ENCODE measurements at places on chromosomes 13 and 19. TPM values are rescaled to one million over a fixed set of nuclear protein-coding genes. Genes with fewer than 3 reads are reported as not detected.

The POU2F2 gene
- 6.9 TPM for polyA plus RNA-seq

The ZNF787 gene
- polyA plus RNA-seq = 30.6 TPM

The PDE4C gene
- polyA plus RNA-seq = 0.25 TPM

The SPACA4 gene
- not detected for polyA plus RNA-seq

The SPINT2 gene
- polyA plus RNA-seq = 385 TPM

The ZNF541 gene
- 0.08 TPM for polyA plus RNA-seq

The POU4F1 gene
- 2.9 TPM for polyA plus RNA-seq

The TNPO2 gene
- 119 TPM for polyA plus RNA-seq

The RFPL4A gene
- polyA plus RNA-seq = not detected

The ZNF253 gene
- 9.6 TPM for polyA plus RNA-seq

The TMPRSS9 gene
- polyA plus RNA-seq = 0.15 TPM

The LPAR6 gene
- polyA plus RNA-seq = 1.0 TPM

The CD22 gene
- polyA plus RNA-seq = 6.9 TPM

The MYH14 gene
- polyA plus RNA-seq = 55.9 TPM

The GJA3 gene
- polyA plus RNA-seq = not detected

The PCP2 gene
- polyA plus RNA-seq = not detected

The RNF17 gene
- not detected for polyA plus RNA-seq

The FAM83E gene
- 0.95 TPM for polyA plus RNA-seq

The PRRG2 gene
- 0.95 TPM for polyA plus RNA-seq

The LAIR1 gene
- 4.3 TPM for polyA plus RNA-seq

The NLRP5 gene
- polyA plus RNA-seq = not detected

The LCP1 gene
- polyA plus RNA-seq = 5.4 TPM

The MUC16 gene
- polyA plus RNA-seq = not detected

The CALR3 gene
- not detected for polyA plus RNA-seq

The KLF1 gene
- polyA plus RNA-seq = 1.3 TPM

The C19orf85 gene
- polyA plus RNA-seq = 3.1 TPM

The PLPPR2 gene
- polyA plus RNA-seq = 60.6 TPM

The NPHS1 gene
- 0.93 TPM for polyA plus RNA-seq

The URAD gene
- polyA plus RNA-seq = not detected

The ZNF568 gene
- 6.1 TPM for polyA plus RNA-seq

The ANGPTL8 gene
- 1.1 TPM for polyA plus RNA-seq

The CRLF1 gene
- polyA plus RNA-seq = 22.2 TPM

The CASP14 gene
- not detected for polyA plus RNA-seq

The GET3 gene
- polyA plus RNA-seq = 138 TPM

The KIRREL2 gene
- polyA plus RNA-seq = 0.59 TPM

The WDR88 gene
- polyA plus RNA-seq = not detected

The RASGRP4 gene
- polyA plus RNA-seq = 0.49 TPM

The FGF9 gene
- 2.0 TPM for polyA plus RNA-seq

The TLE6 gene
- polyA plus RNA-seq = 12.7 TPM

The PSG7 gene
- polyA plus RNA-seq = not detected

The CKM gene
- 6.1 TPM for polyA plus RNA-seq

The LATS2 gene
- 2.3 TPM for polyA plus RNA-seq

The COL4A2 gene
- 79.8 TPM for polyA plus RNA-seq

The FXYD3 gene
- polyA plus RNA-seq = 0.78 TPM

The KMT2B gene
- polyA plus RNA-seq = 22.3 TPM

The ACP7 gene
- polyA plus RNA-seq = 1.3 TPM

The IL27RA gene
- polyA plus RNA-seq = 2.5 TPM

The SLC25A41 gene
- polyA plus RNA-seq = 1.1 TPM

The CBARP gene
- polyA plus RNA-seq = 11.2 TPM

The FAM98C gene
- 16.6 TPM for polyA plus RNA-seq

The ZNF135 gene
- 8.5 TPM for polyA plus RNA-seq

The SCN1B gene
- 67.9 TPM for polyA plus RNA-seq

The ZNF578 gene
- polyA plus RNA-seq = 3.7 TPM

The FUT3 gene
- 0.29 TPM for polyA plus RNA-seq

The RHPN2 gene
- 94.0 TPM for polyA plus RNA-seq

The PSG2 gene
- polyA plus RNA-seq = not detected

The GRIK5 gene
- polyA plus RNA-seq = 56.5 TPM

The LYPD5 gene
- 8.1 TPM for polyA plus RNA-seq

The IPO5 gene
- 73.1 TPM for polyA plus RNA-seq
